ENCODE measurements at places on chromosomes 7 and 10.

- H3K4me1 ChIP-seq: peaks cover 8% of the 10 kb centered on the region
- no peaks in the 10 kb centered on the region for H3K36me3 ChIP-seq
- H3K27me3 ChIP-seq: no peaks in the 10 kb centered on the region
- H3K27ac ChIP-seq: no peak overlapping the region
- no peak overlapping the region for H3K4me3 ChIP-seq
- DNase-seq: no peak
Observed at GRCh38 chr7:151780631-151781030, 96.3 kb downstream of the PRKAG2 start.

GRCh38 chr7:18835001-18835690, 282.3 kb downstream of the TWIST1 start:
- no peak overlapping the region for H3K4me3 ChIP-seq
- peak overlapping the region; percentile 21 for H3K27ac ChIP-seq
- H3K27me3 ChIP-seq: no peaks in the 10 kb centered on the region
- H3K4me1 ChIP-seq: peaks cover 39% of the 10 kb centered on the region
- no peaks in the 10 kb centered on the region for H3K36me3 ChIP-seq
- peak; percentile 40 for DNase-seq

- no peaks in the 10 kb centered on the region for H3K36me3 ChIP-seq
- H3K4me1 ChIP-seq: peaks cover 70% of the 10 kb centered on the region
- H3K4me3 ChIP-seq: no peak overlapping the region
- peak; percentile 19 for DNase-seq
Observed at GRCh38 chr10:127989481-127990012, 82.6 kb downstream of the PTPRE start.

DNA sequence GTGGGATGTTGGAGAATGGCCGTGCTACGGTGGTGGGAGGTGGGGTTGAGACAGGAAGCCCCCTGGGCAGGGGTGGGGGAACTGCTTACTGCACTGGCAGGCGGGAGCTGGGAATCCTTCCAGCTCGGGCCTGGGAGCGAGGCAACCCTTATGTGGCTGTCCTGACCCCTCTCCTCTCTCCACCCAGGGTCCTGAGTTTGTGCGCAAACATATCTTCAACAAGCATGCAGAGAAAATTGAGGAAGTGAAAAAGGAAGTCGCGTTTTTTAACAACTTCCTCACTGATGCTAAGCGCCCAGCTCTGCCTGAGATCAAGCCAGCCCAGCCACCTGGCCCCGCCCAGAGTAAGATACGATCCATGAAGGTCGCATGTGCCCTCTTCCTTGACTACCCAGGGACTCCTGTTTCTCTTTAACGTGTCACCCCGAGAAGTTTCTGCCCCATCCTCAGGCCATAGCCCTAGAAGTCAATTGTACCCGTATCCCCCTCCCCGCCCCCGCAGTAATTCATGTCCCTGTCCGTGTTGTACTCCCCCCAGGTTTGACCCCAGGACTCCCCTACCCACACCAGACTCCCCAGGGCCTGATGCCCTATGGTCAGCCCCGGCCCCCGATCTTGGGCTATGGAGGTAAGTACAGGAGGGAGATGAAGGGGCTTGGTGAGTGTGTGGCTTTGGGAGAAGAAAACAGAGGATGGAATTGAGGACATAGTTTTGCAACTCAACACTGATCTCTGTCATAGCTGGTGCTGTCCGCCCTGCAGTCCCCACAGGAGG, 1.8 kb downstream of the UFSP1 start:
- H3K36me3 ChIP-seq: peaks cover 61% of the 10 kb centered on the region
- peaks cover 24% of the 10 kb centered on the region for H3K4me1 ChIP-seq
- DNase-seq: peak; percentile 52

- H3K36me3 ChIP-seq: no peaks in the 10 kb centered on the region
- H3K4me1 ChIP-seq: no peaks in the 10 kb centered on the region
- H3K4me3 ChIP-seq: no peak overlapping the region
- no peak for DNase-seq
Observed at GRCh38 chr7:11104578-11104977, 130.9 kb downstream of the PHF14 start.

DNA sequence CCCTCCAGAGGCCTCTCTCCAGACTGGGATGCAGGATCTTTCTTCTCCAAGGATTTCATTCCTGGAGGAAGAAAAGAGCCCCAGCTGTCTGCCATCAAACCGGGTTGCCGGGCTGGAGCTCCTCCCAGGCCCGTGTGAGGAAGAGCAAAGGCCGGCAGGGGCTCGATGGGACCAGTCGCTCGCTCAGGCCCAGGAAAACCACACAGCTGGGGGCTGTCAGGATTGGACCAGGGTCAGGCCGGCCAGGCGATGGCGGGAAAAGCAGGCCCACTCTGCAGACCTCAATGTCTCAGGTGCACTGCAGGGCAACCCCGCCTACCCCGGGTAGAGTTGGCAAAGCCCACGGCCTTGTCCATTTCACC, 98.1 kb upstream of the DNAAF5 start:
- H3K27ac ChIP-seq: no peak overlapping the region
- no peaks in the 10 kb centered on the region for H3K4me1 ChIP-seq
- no peaks in the 10 kb centered on the region for H3K36me3 ChIP-seq
- no peak overlapping the region for H3K4me3 ChIP-seq
- no peaks in the 10 kb centered on the region for H3K27me3 ChIP-seq
- DNase-seq: no peak

DNA sequence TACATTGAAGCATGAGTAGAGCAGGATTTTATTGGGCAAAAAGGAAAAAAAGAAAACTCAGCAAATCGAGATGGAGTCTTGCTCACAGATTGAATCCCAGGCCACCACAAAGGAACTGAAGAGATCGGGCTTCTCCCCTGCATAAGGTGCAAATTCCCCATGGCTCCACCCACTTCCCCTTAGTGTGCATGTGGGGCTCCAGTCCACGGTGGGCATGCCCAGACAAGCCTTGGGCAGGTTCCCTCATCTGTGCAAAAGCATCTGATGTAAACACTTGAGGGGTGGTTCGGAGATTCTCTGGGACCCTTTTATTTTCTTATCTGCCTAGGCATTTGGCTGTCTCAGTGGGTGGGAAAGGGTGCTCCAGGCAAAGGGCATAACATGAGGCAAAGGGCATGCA, 150.7 kb downstream of the CFTR start:
- H3K27me3 ChIP-seq: peaks cover 3% of the 10 kb centered on the region
- H3K4me3 ChIP-seq: no peak overlapping the region
- no peaks in the 10 kb centered on the region for H3K4me1 ChIP-seq

DNA sequence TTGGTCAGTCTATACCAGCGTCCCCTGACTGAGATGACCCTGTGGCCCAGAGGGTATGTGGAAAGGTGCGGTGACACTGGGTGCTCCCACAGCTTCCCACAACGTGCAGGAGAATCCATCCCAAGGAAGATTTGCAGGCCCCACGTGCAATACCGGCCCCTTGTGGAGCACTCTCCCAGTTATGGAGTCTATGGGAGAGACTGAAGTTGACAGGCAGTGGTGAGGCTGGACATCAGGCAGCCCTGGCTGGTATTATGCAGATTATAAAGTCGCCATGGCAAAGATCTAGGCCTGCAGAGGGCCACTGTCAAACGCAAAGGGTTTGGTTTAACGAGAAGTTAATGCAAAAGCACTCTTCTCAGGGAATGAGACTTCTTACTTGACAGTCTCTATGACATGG, 434.7 kb upstream of the C7orf33 start:
- no peaks in the 10 kb centered on the region for H3K4me1 ChIP-seq
- H3K27ac ChIP-seq: no peak overlapping the region

- no peak overlapping the region for H3K27ac ChIP-seq
- no peak for DNase-seq
- no peaks in the 10 kb centered on the region for H3K4me1 ChIP-seq
- no peaks in the 10 kb centered on the region for H3K36me3 ChIP-seq
- H3K4me3 ChIP-seq: no peak overlapping the region
- no peaks in the 10 kb centered on the region for H3K27me3 ChIP-seq
Observed at GRCh38 chr7:151660141-151660540, 140.4 kb upstream of the RHEB start.

DNA sequence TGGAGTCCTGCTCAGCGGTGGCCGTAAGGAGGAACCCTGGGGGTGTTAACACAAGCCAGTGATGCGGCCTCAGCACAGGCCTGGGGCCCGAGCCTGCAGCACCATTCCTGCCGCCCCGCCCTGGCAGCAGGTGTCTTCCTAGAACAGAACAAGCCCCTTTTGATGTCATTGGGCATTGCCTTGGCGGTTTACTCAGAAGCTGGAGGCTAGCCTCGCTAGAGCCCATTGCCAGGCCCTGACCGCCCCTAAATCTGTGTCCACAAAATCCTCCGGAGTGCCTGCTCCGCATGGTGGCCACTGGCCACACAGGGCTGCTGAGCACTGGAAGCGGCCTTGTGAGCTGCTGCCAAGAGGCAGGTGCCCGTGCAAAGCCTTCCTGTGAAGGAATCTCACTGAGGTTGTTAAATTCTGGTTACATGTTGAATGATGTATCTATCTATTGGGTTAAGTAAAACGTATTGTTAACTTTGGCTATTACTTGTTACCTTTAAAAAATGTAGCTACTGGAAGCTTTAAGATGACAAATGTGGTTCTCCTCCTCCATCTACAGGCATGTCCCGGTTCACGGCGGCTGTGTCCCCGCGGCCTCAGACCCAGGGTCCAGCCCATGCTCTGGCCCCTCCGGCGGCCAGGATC, 1.2 kb upstream of the INPP5A start:
- H3K27ac ChIP-seq: peak overlapping the region; percentile 85
- no peaks in the 10 kb centered on the region for H3K27me3 ChIP-seq
- H3K4me1 ChIP-seq: peaks cover 4% of the 10 kb centered on the region
- no peaks in the 10 kb centered on the region for H3K36me3 ChIP-seq

GRCh38 chr10:130196511-130197487, 60.6 kb downstream of the GLRX3 start:
- H3K4me1 ChIP-seq: no peaks in the 10 kb centered on the region
- no peak overlapping the region for H3K27ac ChIP-seq
- DNase-seq: no peak

GRCh38 chr7:47217570-47218360, 364.1 kb downstream of the TNS3 start:
- H3K4me1 ChIP-seq: no peaks in the 10 kb centered on the region
- H3K27ac ChIP-seq: no peak overlapping the region
- H3K36me3 ChIP-seq: no peaks in the 10 kb centered on the region
- H3K27me3 ChIP-seq: peaks cover 14% of the 10 kb centered on the region
- DNase-seq: no peak
- no peak overlapping the region for H3K4me3 ChIP-seq

DNA sequence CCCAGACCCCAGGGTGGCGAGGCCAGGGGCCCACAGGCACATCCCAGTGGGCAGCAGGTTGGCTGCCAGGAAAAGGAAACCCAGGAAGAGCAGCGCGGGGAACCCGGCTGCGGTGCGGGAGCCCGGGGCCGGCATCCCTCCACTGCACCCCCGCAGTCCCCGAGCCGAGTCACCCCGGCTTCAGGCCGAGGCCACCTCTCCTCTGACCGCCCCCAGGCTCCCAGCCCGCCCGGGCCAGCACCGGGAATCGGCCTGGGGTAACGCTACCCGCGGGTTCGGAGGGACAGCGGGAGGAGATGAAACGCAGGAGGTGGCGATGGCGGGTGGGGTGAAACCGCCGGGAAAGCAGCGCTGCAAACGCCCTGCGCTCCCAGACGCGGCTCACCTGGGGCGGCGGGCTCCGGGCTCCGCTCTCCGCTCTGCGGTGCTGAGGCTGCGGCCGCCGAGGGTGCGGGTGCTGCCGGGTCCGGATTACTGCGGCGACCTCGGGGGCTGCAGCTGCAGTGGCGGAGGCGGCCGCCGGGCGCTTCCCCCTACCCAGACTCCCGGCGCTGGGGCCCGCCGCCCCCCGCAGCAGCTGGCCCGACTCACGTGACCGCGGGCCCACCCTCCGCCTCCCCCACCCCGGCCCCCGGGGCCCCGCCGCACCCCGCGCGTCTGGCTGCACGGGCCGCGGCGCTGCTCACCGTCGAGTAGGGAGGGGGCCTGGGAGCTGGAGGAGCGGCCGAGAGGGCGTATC, at the start of gene SCRN1:
Gene SCRN1 (minus strand): TSS at position 545 of the 739 bp plus-strand sequence. CDS start 20,734 bp downstream, outside the sequence.
- peak within 1 kb of the TSS; percentile 100 for H3K4me3 ChIP-seq
- H3K4me1 ChIP-seq: peaks cover 16% of the 10 kb centered on the region
- H3K27ac ChIP-seq: peak within 1 kb of the TSS; percentile 93
- DNase-seq: peak; percentile 71
- no peaks in the 10 kb centered on the region for H3K27me3 ChIP-seq
- H3K36me3 ChIP-seq: no peaks in the 10 kb centered on the region

DNA sequence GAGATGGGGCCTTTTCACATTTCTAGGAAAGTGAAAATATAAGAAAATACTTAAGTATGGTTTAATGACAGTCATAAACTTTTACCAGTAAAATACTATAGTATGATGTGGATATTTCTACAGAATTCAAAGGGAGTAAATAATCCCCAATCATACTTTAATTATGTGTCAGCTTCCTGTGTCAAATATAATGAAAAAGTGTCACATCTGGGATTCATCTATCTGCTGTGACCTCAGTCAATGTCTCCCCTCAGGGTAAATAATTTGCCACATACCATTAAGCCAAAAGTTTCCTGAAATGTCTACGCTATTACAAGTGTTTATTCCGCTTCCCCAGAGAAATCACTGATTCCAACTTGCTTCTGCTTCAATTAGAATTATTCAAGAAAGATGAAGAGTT, 110.5 kb downstream of the ITGA8 start:
- peaks cover 4% of the 10 kb centered on the region for H3K27me3 ChIP-seq
- H3K27ac ChIP-seq: no peak overlapping the region
- DNase-seq: peak; percentile 89
- H3K4me1 ChIP-seq: peaks cover 17% of the 10 kb centered on the region

DNA sequence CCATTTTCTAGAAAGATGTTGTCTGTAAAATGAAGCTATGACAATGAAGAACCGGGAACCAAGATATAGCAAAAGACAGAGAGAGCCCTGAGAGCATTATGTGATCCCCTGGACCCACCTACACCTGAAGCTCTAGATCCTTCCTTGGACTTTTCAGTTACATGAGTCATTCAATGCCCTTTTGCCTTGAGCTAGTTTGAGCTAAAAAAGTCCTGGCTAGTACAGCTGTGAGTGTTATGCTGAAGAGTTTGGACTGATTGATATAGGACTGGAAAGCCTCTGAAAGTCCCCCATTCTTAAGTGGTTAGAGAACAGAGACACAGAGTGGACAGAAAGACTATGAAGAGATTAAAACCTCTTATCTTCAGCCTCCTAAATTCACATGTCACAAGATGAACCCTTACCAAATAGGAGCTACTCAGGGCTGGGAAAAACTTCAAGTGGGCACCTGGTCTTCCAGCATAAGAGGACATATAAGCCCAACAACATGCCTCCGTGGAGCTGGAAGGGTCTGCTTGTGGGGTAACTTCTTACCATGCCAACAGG, 386.8 kb upstream of the NFE2L3 start:
- no peak for DNase-seq
- H3K27me3 ChIP-seq: peaks cover 3% of the 10 kb centered on the region
- no peaks in the 10 kb centered on the region for H3K4me1 ChIP-seq
- no peak overlapping the region for H3K27ac ChIP-seq
- no peak overlapping the region for H3K4me3 ChIP-seq

DNA sequence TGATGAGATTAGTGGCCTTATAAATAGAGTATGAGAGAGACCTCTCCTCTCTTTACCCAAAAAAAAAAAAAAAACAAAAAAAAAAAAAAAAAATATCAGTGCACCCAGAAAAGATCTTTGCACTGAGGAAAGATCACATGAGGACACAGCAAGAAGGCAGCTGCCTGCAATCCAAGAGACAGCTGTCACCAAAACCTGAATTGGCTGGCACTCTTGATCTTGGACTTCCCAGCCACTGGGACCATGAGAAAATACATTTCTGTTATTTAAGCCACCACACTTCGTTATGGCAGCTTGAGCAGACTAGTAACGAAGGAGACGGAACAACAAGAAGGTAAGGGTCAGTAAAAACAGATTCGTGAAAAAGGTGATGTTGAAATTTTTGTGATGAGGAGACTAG, 47.0 kb downstream of the TMEM106B start:
- H3K4me3 ChIP-seq: no peak overlapping the region
- H3K27me3 ChIP-seq: no peaks in the 10 kb centered on the region
- H3K36me3 ChIP-seq: no peaks in the 10 kb centered on the region
- H3K4me1 ChIP-seq: no peaks in the 10 kb centered on the region
- no peak for DNase-seq
